ENCODE measurements at places on chromosomes 2 and 18.

DNA sequence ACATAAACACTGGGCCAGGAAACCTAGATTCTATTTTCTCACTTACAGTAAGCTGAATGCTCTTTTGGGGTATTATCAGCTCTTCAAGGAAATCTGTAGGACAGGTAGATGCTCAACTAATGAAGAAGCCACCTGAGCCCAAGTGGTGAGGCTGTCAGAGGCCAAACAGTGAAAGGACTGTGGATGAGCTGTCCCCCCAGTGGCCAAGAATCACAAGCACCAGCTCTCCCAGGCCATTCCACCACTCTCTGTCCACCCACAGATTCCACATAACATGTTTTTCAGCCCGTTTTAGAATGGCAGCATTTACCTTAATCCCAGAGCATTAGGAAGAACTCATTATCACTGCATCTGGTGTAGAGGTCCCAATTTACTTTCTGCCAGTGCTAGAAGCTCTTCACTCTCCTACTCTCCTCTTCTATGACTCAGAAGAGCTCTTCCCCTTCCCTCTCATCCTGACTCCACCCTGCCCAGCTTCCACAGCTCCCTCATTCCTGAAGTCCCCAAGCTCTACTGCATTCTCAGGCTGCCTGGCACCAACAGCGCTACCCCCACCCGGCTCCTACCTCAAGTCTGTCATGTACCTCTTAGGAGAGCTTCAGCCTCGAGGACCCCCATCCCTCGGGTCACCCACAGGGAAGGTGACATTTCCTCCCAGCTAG lies 43.8 kb upstream of the GORASP2 start:
- DNase-seq: no peak

DNA sequence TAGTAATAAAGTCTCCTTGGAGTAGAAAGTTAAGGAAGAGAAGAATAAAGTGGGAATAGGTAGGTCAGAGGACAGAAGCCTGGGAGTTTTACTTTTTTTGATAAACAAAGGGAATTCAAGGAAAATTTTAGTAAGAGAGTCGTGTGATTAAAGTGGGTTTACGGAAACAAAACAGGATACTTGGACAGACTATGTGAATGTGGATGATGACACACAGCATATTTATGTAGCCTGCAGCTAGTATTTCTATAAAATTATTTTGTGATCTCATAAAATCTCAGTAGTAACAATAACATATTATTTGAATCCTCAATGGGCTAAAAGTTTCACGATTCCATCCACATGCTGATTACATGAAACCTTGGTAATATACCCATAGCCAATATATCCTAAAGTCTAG lies 450.7 kb upstream of the PIK3C3 start:
- no peak for DNase-seq

DNA sequence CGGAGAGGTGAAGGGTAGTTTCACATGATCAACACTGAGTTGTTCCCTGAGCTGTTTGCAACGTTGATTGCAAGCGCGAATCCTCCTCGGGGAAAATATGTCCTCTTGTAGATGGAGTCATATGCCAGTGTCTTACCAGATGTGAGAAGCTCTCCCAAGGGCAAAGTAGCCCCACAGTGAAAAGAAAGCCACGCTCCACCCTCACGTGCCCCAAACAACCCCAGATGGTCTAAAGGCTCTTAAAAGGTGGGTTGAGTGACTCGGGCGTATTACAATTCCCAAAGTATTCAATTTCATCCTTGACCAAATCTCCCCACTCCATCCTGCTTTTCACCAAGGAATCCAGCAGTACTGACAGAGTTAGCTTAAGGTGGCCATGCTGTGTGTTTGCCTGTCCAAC lies 332.1 kb upstream of the SOX11 start:
- DNase-seq: no peak

DNA sequence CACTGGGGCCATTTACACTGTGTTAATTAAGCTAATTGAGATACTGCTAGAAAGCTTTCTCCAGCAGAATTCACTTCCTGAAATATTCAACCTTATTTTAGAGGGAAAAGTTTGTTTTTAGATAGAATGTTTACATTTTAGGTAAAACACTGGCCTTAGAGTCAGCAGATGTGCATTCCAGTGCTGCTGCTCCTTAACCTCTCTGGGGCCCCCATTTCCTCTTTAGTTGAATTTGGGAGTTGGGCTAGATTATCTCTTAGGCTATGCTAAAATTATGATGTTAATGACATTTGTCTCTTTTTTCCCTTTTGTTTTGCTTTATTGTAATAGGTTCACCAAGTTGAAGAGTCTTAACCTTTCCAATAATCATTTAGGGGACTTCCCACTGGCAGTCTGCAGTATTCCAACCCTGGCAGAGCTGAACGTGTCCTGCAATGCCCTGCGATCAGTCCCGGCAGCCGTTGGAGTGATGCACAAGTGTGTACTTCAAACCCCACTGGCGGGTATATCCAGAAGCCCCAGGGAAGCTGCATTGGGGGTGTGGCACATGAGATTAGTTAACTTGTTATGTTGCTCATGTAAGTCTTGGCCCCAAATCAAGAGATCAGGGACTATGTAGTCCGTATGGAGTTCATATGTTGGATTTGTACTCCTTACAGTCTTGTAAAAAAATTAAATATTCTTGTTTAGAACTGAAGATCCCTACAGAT lies 179.5 kb downstream of the PHLPP1 start:
- DNase-seq: no peak

GRCh38 chr18:56987236-56987635 lies 159.7 kb upstream of the BOD1L2 start:
- no peak for DNase-seq

DNA sequence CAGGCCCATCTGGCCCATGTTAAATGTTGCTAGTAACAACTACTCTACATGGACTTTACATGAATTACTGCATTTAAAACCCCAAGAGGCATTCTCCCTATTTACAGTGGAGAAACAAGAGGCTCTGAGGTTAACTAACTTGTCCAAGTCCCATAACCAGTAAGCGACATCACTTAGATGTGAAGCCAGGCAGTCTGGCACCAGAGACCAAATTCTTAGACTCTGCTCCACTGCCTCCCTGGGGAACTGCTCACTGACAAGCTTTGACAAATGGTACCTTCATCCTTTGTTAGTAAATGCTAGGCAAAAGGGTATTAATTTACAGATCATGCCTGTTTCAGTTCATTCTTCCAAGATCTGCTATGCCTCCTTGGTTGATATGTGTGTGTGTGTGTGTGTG lies 124.8 kb downstream of the AFF3 start:
- no peak for DNase-seq

GRCh38 chr2:234313558-234313957 lies 183.3 kb downstream of the ARL4C start:
- no peak for DNase-seq

DNA sequence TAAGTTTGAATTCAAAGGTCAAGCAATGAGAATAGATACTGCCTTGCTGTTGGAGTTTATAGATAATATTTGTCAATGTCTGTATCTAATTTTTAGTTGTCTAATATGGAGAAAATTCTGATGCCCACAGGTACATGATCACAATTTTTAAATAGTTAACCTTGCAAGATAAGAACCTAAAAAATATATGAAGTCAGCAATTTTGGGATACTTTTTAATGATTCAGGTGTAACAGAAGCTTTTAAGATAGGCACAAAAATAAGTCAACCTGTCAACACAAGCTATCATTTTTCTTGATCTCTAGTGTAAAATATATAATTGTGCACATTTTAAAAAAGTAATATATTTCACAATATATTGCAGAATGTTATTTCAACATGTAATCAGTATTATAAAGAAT lies 92.5 kb upstream of the IL1R2 start:
- no peak for DNase-seq

DNA sequence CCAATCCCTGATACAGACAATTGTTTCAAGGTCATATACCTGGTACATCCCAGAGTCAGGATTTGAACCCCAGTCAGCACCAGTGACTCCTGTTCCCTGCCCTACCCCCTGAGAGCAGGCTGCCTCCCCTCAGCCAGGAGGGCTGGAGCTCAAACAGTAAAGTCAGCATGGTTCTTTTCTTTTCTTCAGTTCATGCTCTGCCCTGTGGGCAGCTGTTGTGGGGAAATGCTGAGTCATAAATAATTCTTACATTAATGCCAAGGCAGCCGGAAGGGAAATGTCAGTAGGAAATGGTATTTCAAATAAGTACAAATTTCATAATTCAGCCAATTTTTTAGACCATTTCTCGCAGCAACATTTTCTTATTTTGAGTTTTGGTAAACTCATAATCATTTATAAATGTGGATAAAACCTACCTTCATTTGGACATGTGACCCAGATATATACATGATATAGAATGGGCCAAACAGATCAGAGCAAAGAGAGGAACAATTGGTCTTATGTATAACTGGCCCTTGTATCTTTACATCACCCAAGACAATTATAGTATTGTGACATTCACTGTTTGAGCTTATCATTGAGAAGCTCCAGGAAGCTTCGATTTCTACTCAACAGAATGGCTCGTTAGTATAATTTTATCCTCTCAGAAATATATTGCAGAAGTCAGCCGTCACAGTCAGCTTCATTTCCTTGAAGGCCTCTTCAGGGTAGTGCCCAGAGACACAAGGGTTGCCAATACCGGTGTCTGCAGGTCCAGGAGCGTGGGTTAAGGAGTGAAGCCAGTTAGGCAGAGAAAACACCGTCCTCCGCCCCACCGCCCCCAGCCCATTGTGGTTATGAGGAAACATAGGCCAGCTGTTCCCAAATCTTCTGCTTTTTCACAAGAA lies 28.0 kb upstream of the SCYGR1 start:
- no peak for DNase-seq

- DNase-seq: no peak
Measured at GRCh38 chr2:136086253-136087016, 31.5 kb downstream of the CXCR4 start.

DNA sequence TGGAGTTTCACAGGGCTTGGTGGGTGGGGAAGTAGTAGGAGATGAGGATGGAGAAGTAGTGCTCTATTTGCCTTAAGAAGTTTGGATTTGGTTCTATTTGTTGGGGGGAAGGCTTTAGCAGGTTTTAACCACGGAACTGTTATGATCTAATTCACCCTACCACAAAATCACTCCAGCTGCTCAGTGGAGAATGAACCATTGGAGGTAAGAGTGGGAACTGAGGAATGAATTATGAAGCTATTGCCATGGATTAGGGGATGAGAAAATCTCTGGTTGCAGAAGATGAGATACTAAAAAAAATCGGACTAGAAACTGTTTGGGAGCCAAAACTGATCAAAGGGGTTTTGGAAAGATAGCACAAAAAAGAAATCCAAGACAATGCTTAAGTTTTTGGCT lies 488.9 kb downstream of the DLGAP1 start:
- DNase-seq: no peak

GRCh38 chr2:149648282-149649030 lies 60.9 kb upstream of the MMADHC start:
- DNase-seq: no peak

DNA sequence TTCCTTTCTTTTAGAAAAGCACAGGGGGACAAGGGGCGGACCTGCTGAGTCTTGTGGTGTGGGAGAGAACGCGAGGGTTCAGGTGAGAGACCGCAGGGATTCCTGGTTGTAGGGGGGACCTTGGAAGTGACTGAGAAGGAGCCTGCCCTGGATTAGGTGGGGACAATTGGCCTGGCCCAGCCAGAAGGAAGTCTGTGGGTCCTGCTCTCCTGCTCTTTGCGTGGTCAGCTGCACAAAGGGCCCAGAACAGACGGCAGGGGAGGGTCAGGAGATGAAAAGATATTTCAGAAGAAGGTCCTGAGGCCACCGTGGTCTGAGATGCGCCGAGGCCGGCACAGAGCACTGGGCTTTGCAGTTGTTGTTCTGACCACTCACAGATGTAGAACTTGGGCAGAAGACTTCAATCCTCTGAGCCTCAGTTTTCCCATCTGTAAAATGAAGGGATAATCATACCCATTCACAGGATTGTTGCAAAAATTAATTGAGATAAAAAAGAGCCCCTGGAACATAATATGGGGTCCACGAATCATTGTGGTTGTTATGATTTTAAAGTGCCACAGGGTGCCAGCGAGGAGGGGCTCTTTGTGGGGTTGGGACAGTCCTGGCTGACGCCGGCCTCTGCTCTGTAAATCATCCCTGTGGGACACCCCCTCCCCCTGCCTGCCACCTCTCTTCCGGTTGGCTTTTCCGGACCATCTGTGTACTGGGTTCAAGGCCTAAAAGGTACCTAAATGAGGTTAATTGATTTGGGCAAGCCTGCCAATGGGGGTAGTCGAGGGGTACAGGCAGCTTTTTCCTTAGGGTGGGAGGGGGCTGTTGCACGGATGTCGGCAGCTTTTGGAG lies 1.8 kb downstream of the LPIN1 start:
- DNase-seq: no peak

DNA sequence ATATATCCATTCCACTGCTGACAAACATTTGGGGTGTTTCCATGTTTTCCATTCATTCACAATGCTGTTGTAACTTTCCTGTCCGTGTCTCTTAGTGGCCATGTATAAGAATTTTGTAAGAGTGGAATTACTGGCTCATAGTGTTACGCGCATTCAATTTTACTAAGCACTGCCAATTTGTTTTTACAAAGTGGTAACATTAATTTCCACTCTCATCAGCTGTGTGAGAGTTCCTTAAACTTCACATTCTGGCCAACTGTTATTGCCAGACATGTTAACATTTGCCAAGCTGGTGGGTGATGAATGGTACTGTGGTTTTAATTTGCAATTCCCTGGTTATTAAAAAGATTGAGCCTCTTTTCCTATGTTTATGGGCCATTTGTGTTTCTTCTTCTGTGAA lies 134.2 kb downstream of the DTNB start:
- DNase-seq: no peak

Data from activated CD4-positive, alpha-beta T cell treated with anti-CD3 and anti-CD28 coated beads for 24 hours (primary cell).